H54 (cell line): ENCODE measurements at places on chromosomes 6 and 20.

GRCh38 chr20:36677422-36677771, 31.4 kb upstream of the SLA2 start:
- no peak for DNase-seq

- no peak for DNase-seq
Measured at GRCh38 chr20:32777177-32777956, 15.2 kb downstream of the DNMT3B start.

GRCh38 chr6:129112591-129112990, 229.7 kb downstream of the LAMA2 start:
- DNase-seq = no peak

DNA sequence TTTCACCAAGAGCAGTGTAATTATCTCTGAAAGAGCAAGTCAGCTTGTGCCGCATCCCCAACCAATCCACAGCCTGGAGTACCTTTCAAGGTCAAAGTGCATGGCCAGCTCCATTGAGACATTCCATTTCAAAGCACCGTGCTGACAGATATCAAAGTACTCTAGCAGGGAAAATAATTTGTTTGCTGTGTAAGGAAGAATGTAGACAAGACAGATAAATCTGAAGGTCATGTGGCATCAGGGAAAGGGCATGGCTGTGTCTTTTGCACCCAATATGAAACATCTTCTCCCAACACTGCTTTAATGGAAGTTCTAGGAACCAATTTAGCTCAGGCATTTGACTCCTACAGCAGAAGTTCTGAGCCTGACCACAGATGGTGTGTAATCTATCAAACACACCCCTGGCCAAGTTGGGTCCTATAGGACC, 242.7 kb upstream of the TAB2 start:
- no peak for DNase-seq

DNA sequence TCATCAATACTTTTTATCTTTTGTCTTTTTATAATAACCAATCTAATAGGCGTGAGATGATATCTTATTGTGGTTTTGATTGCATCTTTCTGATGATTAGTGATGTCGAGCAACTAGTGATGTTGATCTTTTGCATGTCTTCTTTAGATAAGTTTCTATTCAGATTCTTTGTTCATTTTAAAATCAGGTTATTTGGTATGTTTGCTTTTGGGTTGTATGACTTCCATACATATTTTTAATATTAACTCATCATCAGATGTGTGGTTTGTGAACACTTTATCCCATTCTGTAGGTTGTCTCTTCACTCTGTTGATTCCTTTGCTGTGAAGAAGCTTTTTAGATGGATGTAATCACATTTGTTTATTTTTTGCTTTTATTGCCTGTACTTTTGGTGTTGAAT, 295.8 kb downstream of the BCKDHB start:
- DNase-seq = no peak

DNA sequence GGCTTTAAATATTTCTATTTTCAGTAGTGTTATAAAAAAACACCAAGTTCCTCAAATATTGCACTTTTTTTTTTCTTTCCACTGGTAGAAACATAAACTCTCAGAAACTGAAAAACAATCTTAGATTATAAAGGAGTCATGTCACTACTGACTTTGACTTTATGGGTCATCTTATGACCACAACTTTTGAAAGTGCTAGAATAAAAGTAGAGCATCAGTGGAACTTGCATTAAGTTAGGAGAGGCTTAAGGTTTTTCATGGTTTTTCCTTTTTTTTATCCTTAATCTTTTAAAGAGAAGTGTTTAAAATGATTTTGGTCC, 56.6 kb upstream of the SUPT3H start:
- DNase-seq = no peak
